Dermis lymphatic vessel endothelial cell (primary cell): ENCODE measurements at places on chromosomes 13 and 19. TPM values are rescaled to one million over a fixed set of nuclear protein-coding genes. Genes with fewer than 3 reads are reported as not detected.

The SIGLEC12 gene
- not detected in 2 replicates for total RNA-seq

The FFAR1 gene
- not detected in 2 replicates for total RNA-seq

The ICAM4 gene
- total RNA-seq = under 0.01 and 0.11 TPM in 2 replicates

The GNG14 gene
- not detected in 2 replicates for total RNA-seq

The OR7D2 gene
- total RNA-seq = not detected in 2 replicates

The GAPDHS gene
- total RNA-seq = 0.09 TPM in 1 of 2 replicates, not detected in the other

The DBP gene
- 1.9 and 2.1 TPM in 2 replicates for total RNA-seq

The ZNF790 gene
- 10.3 and 13.8 TPM in 2 replicates for total RNA-seq

The IL11 gene
- 0.33 TPM in 1 of 2 replicates, not detected in the other for total RNA-seq

The PRTN3 gene
- not detected in 2 replicates for total RNA-seq

The MYH14 gene
- under 0.01 and 0.09 TPM in 2 replicates for total RNA-seq

The TMEM221 gene
- 0.09 TPM in 1 of 2 replicates, not detected in the other for total RNA-seq

The GPR4 gene
- 0.86 and 1.3 TPM in 2 replicates for total RNA-seq

The ARHGEF7 gene
- total RNA-seq = 325 and 355 TPM in 2 replicates

The MYBPC2 gene
- under 0.01 TPM in 2 replicates for total RNA-seq

The NUFIP1 gene
- 1.3 and 2.0 TPM in 2 replicates for total RNA-seq

The LRFN3 gene
- 1.2 and 1.7 TPM in 2 replicates for total RNA-seq

The SIGLEC5 gene
- total RNA-seq = not detected in 2 replicates

The ZNF285 gene
- 1.5 TPM in 2 replicates for total RNA-seq

The KLK8 gene
- total RNA-seq = not detected in 2 replicates

The ZNF416 gene
- total RNA-seq = 3.6 and 5.2 TPM in 2 replicates

The POU2F2 gene
- total RNA-seq = 0.09 and 0.11 TPM in 2 replicates

The ZNF177 gene
- 0.76 and 0.86 TPM in 2 replicates for total RNA-seq

The THSD1 gene
- total RNA-seq = 49.3 and 62.4 TPM in 2 replicates

The PABPC3 gene
- 0.09 and 0.11 TPM in 2 replicates for total RNA-seq

The POGLUT2 gene
- 13.9 and 18.0 TPM in 2 replicates for total RNA-seq

The CDC37 gene
- 240 and 243 TPM in 2 replicates for total RNA-seq

The NLRP9 gene
- total RNA-seq = not detected in 2 replicates

The TGFBR3L gene
- total RNA-seq = 0.22 TPM in 1 of 2 replicates, not detected in the other

The FBN3 gene
- not detected in 2 replicates for total RNA-seq

The NALCN gene
- total RNA-seq = 30.2 and 36.4 TPM in 2 replicates

The LILRA5 gene
- not detected in 2 replicates for total RNA-seq

The CLDND2 gene
- not detected in 2 replicates for total RNA-seq

The C3 gene
- 0.33 TPM in 1 of 2 replicates, not detected in the other for total RNA-seq

The OR7C1 gene
- not detected in 2 replicates for total RNA-seq

The GSX1 gene
- total RNA-seq = not detected in 2 replicates

The CATSPERD gene
- not detected in 2 replicates for total RNA-seq

The CFAP97D2 gene
- not detected in 2 replicates for total RNA-seq

The C2CD4C gene
- total RNA-seq = 2.9 and 10.2 TPM in 2 replicates

The PALM gene
- 28.6 and 34.0 TPM in 2 replicates for total RNA-seq

The DACH1 gene
- total RNA-seq = under 0.01 TPM in 2 replicates

The DCLK1 gene
- 6.6 and 12.7 TPM in 2 replicates for total RNA-seq

The ZNF677 gene
- total RNA-seq = 13.3 and 13.7 TPM in 2 replicates

The ZNF557 gene
- total RNA-seq = 16.0 and 21.1 TPM in 2 replicates

The CDC42EP5 gene
- total RNA-seq = 54.7 and 66.4 TPM in 2 replicates

The ESD gene
- 92.3 and 102 TPM in 2 replicates for total RNA-seq

The ZNF773 gene
- total RNA-seq = 8.6 and 11.6 TPM in 2 replicates

The SLC6A16 gene
- 0.43 and 0.52 TPM in 2 replicates for total RNA-seq

The ZNF799 gene
- 7.2 and 8.9 TPM in 2 replicates for total RNA-seq

The ZNF491 gene
- total RNA-seq = 0.54 and 0.86 TPM in 2 replicates

The ZNF844 gene
- 1.5 and 2.9 TPM in 2 replicates for total RNA-seq

The CEACAM3 gene
- total RNA-seq = not detected in 2 replicates

The NFILZ gene
- not detected in 2 replicates for total RNA-seq

The ACER1 gene
- total RNA-seq = not detected in 2 replicates

The ANKRD24 gene
- 0.11 and 0.17 TPM in 2 replicates for total RNA-seq

The ZNF813 gene
- total RNA-seq = 4.4 and 7.3 TPM in 2 replicates

The DEDD2 gene
- 20.6 and 22.2 TPM in 2 replicates for total RNA-seq

The WDR88 gene
- under 0.01 and 0.09 TPM in 2 replicates for total RNA-seq

The TOMM40 gene
- total RNA-seq = 27.8 and 30.3 TPM in 2 replicates
